ENCODE measurements at places on chromosomes 12 and 14. TPM values are rescaled to one million over a fixed set of nuclear protein-coding genes. Genes with fewer than 3 reads are reported as not detected.

DNA sequence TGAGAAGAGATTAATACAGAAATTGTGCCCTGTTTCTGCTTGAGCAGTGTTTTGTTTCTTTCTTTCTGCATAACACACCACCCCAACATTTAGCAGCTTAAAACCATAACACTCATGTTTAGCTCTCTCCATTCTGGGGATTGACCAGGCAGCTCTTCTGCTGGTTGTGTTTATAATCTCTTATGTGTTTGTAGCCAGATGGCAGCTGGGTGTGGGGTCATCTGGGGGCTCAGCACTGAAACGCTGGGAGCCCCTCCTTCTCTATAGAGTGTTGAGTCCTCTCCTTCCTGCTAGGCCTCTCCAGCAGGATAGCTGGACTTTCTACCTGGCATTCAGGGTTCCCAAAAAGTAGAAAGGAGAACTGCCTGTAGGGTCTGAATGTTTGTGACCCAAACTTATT is 270.6 kb downstream of the TTC8 start:
- no peaks in the 10 kb centered on the region for H3K36me3 ChIP-seq
- no peaks in the 10 kb centered on the region for H3K27me3 ChIP-seq
- H3K27ac ChIP-seq, result no peak overlapping the region

GRCh38 chr12:80700327-80700726 is 7.1 kb upstream of the MYF6 start:
- H3K4me1 ChIP-seq, result peaks cover 10% of the 10 kb centered on the region
- H3K36me3 ChIP-seq, result no peaks in the 10 kb centered on the region
- H3K27me3 ChIP-seq, result peaks cover 19% of the 10 kb centered on the region
- H3K4me3 ChIP-seq, result no peak overlapping the region

- H3K27me3 ChIP-seq, result no peaks in the 10 kb centered on the region
- H3K27ac ChIP-seq, result no peak overlapping the region
- H3K4me3 ChIP-seq, result no peak overlapping the region
Measured at GRCh38 chr12:127238107-127238506, 1028.9 kb upstream of the TMEM132C start.

- no peaks in the 10 kb centered on the region for H3K4me1 ChIP-seq
- H3K36me3 ChIP-seq, result no peaks in the 10 kb centered on the region
- no peaks in the 10 kb centered on the region for H3K27me3 ChIP-seq
- no peak overlapping the region for H3K4me3 ChIP-seq
Measured at GRCh38 chr14:71122866-71123565, 215.8 kb downstream of the PCNX1 start.

OASL gene
- total RNA-seq, result not detected

DACT1 gene
- 259 TPM for total RNA-seq

VRTN gene
- total RNA-seq, result 0.39 TPM

All from cardiac muscle cell (in vitro differentiated cells and primary cell).